Effector CD4-positive, alpha-beta T cell (primary cell): ENCODE measurements at places on chromosomes 7 and 10.

DNA sequence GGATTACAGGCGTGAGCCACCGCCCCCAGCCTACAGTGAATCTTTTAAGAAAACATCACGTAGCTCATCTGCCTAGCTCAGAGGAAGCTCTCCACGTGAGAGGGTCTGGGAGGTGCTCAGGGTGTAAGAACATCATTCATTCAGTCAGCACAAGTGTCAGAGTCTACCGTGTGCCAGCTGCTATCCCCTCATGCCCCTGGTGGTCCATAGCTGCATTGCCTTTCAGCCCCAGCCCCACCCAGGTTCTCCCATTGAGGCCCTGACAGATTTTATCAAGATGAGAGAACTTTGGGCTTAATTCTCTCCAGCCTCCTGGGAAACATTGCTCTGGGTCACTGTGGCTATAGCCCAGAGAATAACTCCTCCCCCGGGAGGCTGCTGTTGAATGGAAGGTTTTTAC lies 45.1 kb downstream of the ZNF503 start:
- DNase-seq, result no peak

GRCh38 chr10:110612629-110613028 lies 31.5 kb upstream of the RBM20 start:
- DNase-seq, result no peak

- no peak for DNase-seq
These were observed 324 bp downstream of the TWNK start for GRCh38 chr10:100987685-100988049.

DNA sequence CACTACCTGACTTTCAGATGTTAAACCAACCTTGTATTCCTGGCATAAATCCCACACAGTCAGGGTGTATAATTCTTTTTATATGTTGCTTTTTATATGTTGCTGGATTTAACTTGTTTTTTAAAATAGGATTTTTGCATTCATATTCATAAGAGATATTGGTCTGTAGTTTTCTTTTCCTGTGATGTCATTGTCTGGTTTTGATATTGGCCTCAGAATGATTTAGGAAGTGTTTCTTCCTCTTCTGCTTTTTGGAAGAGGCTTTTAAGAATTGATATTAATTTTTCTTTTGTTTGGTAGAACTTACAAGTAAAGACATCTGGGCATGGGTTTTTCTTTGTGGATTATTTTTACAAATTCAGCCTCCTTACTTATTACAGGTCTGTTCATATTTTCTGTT lies 93.1 kb downstream of the CARD11 start:
- no peak for DNase-seq

- no peak for DNase-seq
These were observed 1.2 kb upstream of the ZEB1 start for GRCh38 chr10:31317652-31318381.

DNA sequence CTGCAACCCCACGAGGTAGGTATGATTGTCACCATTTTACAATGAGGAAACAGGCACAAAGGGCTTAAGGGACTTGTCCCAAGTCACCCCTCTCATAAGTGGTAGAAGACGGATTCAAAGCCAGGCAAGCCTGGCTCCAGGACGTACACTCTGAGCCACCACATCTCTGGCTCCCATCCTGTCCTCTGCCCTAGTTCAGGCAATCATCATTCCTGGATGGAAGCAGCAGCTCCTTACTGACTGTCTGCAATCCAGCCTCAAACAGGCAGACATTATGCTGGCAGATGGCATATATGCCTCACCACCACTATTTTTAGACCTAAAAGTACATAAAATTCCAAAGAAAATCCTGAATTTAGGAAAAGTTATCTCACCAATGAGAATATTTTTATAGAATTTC lies 100.7 kb downstream of the USP6NL start:
- DNase-seq, result no peak

DNA sequence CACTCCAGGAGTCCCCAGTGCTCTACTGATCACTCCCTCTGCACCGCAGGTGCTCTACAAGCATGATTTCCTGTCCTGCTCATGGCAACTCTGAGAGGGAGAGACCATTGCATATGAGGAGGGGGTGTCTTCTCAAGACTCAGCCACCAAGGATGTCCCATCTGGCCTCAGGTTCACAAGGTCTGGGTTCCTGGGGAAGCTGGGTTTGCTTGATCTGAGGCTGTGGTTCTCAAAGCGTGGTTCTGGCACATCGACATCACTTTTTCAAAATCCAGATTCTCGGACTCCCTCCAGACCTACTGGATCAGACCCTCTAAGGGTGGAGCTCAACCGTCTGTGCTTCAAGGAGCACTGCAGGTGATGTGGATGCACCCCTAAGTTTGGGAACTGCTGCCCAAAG lies 247.5 kb downstream of the PLXNA4 start:
- DNase-seq, result no peak

GRCh38 chr7:28362812-28363211 lies 49.5 kb upstream of the CREB5 start:
- no peak for DNase-seq

DNA sequence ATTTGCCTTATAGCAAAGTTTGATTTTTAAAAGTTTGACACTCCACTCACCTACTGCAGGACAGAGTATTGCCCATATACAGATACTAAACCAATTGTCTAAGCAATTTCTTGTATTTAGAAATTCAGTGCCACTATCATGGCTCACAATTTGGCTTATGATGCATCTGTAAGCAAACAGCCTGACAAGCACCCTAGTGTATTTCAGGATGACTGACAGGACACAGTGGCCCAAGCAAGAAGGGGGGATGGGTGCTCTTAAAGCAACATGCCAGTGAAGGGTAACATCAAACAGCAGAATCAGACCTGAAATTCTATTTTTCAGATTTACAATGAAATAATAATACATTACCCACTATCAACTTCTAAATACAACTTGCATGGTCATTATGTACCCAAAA lies 30.5 kb downstream of the CTNNA3 start:
- no peak for DNase-seq

GRCh38 chr10:55174419-55174818 lies 373.4 kb upstream of the PCDH15 start:
- no peak for DNase-seq

- no peak for DNase-seq
These were observed 10.4 kb upstream of the PIP4K2A start for GRCh38 chr10:22724773-22725172.

DNA sequence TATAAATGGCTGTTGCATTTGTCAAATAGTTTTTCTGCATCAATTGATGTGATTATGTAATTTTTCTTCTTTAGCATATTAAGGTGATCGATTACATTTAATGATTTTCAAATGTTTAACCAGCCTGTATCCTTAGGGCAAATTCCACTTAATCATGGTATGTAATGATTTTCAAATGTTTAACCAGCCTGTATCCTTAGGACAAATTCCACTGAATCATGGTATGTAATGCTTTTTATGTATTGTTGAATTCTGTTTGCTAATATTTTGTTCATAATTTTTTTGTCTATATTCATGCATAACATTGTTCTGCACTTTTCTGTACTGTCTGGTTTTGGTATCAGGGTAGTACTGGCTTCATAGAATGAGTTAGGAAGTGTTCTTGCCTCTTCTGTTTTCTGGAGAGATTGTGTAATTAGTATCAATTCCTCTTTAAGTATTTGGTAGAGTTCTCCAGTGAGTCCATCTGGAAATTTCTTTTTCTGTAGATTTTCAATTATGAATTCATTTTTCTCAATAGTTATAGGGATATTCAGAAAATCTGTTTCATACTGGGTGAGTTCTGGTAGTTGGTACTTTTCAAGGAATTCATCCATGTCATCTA lies 393.2 kb upstream of the FOXK1 start:
- DNase-seq, result no peak

DNA sequence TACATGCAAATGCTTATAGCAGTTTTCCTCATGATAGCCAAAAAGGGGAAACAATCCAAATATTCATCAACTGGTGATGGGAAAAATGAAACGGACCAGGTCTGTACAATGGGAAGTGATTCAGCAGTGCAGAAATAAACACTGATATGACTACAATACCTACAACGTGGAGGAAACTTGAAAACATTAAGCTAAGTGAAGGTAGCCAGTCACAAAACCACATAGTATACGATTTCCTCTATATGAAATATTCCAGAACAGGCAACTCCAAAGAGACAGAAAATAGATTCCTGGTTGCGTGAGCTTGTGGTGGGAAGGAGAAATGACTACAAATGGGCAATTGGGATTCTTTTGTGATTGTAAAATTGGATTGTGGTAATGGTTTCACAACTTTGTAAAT lies 263.1 kb upstream of the PITRM1 start:
- no peak for DNase-seq

DNA sequence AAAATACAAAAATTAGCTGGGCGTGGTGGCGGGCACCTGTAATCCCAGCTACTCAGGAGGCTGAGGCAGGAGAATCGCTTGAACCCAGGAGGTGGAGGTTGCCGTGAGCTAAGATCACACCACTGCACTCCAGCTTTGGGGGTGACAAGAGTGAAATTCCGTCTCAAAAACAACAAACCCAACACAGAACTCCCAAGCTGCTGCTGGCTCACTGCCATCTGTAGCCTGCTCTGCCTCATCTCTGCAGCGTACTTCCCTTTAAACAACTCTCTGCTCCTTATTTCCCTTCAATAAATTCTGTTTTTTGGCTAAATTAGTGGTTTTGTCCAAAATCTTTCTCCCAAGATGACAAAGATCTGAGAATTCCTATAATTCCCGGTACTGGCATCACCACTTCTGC lies 189.2 kb upstream of the GALNT17 start:
- no peak for DNase-seq

GRCh38 chr7:156152390-156152789 lies 340.1 kb upstream of the SHH start:
- DNase-seq, result no peak

DNA sequence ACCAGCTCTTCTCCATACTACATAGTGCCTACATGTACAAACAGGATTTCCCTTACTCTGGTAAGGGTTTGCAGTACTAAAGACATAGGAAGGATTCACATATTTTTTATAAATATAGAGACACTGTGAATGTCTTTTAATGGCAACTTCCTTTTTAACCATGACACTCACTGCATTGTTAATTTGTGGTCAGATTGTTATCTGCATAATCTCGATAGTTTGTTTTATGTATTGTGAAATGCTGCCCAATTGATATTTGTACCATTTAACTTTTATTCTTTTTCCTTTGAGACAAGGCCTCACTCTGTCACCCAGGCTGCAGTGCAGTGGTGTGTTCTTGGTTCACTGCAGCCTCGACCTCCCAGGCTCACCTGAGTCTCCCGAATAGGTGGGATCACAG lies 39.7 kb downstream of the SP8 start:
- DNase-seq, result no peak

DNA sequence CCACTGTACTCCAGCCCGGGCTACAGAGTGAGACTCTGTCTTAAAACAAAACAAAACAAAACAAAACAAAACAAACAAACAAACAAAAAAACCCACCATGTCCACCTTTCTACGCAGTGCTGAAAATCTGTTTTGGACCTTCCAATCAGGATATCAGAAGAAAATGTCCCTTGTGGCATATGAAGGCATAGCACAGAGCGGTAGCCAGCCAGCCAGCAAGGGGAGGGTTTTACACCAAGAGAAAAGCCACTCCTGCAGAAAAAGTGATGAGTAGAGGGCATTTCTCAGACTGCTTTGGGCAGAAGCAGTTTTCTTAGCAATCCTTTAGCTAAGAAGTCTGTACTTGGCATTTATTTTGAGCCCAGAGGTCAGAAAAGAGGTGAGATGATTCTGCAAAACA lies 612.2 kb downstream of the TYW1 start:
- no peak for DNase-seq

- no peak for DNase-seq
These were observed 133.5 kb downstream of the NRBF2 start for GRCh38 chr10:63266391-63267316.

GRCh38 chr7:85164376-85164775 lies 22.5 kb downstream of the SEMA3D start:
- no peak for DNase-seq

- DNase-seq, result no peak
These were observed 71.5 kb downstream of the PRPF18 start for GRCh38 chr10:13658264-13658663.

DNA sequence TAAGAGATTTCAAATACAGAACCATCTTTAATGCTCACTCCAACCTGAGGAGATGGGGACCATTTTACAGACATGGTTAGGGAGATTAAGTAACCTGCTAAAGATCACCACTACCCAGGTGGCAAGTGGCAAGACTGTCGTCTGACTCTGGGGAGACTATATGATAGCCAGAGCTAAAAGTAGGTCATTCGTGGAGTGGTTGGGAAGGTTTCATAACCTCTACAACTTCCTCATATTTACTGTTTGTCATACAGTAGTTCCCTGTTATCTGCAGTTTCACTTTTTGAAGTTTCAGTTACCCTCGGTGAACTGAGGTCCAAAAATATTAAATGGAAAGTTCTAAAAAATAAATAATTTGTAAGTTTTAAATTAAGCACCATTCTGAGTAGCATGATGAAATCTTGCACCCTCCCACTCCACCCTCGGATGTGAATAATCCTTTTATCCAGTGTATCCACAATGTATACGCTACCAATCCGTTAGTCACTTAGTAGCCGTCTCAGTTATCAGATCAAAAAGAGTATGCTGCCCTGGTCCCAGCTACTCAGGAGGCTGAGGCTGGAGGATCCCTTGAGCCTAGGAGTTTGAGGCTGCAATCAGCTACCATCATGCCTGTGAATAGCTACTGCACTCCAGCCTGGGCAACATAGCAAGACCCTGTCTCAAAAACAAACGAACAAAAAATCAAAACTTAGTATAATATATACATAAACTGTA lies 14.9 kb upstream of the LGI1 start:
- no peak for DNase-seq

DNA sequence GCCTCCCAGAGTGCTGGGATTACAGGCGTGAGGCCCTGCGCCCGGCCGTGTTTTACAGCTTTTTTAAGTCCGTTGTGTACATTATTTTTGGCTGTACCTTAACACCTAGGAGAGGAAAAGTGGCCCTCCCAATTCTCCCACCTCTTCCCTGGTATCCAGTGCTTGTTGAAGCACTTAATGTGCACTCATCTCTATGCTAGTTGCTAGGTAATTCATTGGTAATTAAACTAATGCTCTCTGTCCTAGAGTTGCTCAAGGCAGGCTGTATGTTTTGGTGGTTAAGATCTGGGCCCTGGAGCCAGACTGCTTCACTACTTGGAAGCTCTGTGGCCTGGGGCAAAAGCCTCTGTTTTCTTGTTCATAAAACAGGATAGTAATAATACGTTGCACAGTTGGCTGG lies 19.6 kb downstream of the AVPI1 start:
- no peak for DNase-seq

DNA sequence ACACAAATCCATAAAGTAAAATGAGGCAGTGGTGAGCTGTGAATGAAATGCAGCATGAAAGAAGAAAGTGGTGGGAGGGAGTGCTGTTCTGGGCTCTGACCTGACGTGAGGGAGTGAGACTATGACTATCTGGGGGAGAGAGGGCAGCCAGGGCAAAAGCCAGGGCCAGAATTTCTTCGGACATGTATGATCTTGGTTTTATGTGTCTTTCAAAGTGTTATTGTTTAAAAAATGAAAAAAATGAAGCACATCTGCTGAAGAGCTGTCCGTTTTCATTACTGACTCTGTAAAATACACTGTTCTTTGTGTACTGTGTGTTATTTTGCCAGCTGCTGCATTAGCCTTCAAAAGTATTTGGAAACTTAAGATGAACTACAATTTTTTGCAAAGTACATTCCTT lies 70.2 kb upstream of the KLF14 start:
- DNase-seq, result no peak

GRCh38 chr10:72276013-72276387 lies 2.3 kb downstream of the DDIT4 start:
- no peak for DNase-seq
